ENCODE measurements at places on chromosomes 7 and 10.

- DNase-seq: no peak
These were observed 102.4 kb downstream of the TMEM26 start for GRCh38 chr10:61350794-61351193.

DNA sequence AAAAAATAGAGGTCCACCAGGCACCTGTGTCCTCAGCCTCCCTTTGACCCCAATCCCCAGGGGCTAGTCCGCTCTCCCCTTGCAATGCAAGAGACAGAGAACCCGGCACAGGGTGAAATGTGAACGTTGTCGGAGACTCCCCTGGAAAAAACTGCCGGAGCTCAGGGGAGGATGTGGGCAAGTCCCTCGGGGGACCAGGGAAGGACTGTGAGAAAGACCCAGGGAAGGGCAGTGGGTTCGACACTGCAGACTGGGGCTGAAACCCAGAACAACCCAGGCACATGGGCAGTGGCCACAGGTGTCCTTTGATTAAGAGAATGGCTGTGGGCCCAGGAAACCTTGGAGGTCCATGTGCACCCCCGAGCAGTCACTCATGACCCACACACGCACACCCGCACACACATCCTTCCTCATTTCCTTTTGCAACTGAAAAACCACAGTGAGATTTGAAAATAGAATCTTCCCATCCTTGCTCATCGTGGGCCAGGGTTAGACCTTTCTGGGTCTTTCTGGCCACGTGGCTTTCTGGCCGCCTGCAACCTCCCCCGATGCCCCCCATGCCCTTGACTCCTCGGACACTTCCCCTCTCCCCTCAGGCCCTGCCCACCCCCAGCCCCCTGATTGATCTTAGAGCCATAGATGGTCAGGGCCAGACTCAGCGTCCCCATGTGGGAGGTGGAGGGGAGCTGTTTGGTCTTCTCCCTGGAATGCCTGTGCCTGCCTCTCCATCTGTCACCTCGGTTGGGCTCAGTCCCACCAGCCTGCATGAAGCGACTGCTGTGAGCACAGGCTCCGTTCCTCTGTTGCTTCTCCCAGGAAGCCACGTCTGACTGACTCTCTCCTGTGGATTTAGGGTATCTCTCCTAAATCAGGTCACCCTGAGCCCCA, 7.9 kb downstream of the LAT2 start:
- no peak for DNase-seq

- no peak for DNase-seq
These were observed 373.1 kb downstream of the THSD7A start for GRCh38 chr7:11458736-11459483.

DNA sequence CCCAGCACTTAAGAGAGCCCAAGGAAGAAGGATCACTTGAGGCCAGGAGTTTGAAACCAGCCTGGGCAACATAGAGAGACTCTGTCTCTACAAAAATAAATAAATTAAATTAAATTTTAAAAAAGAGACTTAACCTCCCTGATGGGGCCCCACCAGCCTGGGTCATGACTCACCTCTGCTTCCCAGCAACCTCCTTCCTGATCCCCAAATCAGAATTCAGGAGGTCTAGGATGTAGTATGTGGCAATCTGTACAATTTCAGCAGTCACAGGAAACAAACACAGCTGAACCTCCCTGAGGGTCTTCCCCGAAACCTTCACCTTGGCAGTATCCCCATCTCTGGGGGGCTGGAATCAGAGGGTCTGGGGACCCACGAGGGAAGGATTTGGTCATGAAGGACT, 9.7 kb upstream of the PPP1R35 start:
- DNase-seq: no peak

DNA sequence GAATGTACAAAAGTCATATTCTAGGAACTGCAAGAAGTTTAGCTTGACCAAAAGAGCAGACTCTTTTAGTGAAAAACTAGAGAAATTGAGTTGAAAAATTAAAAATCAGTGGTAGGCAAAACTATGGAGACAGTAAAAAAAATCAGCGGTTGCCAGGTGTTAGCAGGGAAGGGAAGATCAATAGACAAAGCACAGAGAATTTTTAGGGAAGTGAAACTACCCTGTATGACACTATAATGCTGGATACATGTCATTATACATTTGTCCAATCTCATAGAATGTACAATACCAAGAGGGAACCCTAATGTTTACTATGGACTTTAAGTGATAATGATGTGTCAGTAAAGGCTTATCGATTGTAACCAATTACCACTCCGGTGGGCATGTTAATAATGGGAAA, 761.9 kb downstream of the MAGI2 start:
- no peak for DNase-seq

GRCh38 chr7:29858191-29858951, 52.1 kb downstream of the WIPF3 start:
- no peak for DNase-seq

- peak; percentile 24 for DNase-seq
These were observed 392.4 kb downstream of the PLXNA4 start for GRCh38 chr7:132183781-132184380.

DNA sequence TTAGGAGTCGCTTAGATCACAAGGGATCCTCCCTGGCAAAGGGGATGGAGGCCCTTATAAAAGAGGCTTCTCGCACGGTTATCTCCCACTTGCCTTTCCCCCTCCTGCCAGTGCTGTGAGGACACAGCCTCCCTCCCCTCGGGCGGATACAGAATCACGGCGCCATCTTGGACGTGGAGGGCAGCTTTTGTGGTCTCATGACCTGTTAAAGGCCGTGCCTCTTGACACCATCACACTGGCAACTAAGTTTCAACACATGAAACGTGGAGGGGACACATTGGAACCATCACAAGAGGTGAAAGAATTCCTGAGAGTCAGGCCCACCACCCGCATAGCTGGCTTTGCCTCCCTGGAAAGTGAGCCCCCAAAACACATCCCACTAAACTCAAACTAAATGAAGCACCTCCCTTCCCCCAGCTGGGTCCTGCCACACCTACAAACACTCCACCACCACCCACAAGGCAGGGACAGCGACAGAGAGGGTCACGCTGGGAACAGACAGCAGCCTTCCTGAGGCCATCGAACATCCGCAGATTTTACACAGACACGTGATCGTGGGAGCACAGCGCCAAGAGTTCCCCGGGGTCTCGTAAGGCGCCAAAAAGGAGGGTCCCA, 110.6 kb downstream of the TCERG1L start:
- no peak for DNase-seq

GRCh38 chr7:137474540-137475026, 131.1 kb upstream of the PTN start:
- no peak for DNase-seq

DNA sequence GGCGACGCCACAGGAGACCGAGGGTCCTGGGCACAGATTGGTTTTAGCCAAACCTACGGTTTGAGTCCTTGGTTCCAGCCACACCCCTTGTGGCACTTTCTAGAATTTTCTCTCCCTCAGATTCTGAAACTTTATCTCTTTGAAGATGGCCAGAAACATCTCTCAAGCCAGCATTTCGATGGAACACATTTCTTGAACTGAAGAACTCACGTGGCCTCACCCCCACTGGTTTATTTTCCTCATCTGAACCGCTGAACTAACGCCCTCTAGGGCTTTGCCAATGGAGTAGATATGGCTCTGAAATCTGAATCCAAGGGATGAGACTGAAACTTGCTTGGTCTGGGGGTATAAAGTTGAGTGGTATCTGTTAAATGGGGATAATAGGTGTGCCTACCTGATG, 6.7 kb upstream of the SPAM1 start:
- DNase-seq: no peak

DNA sequence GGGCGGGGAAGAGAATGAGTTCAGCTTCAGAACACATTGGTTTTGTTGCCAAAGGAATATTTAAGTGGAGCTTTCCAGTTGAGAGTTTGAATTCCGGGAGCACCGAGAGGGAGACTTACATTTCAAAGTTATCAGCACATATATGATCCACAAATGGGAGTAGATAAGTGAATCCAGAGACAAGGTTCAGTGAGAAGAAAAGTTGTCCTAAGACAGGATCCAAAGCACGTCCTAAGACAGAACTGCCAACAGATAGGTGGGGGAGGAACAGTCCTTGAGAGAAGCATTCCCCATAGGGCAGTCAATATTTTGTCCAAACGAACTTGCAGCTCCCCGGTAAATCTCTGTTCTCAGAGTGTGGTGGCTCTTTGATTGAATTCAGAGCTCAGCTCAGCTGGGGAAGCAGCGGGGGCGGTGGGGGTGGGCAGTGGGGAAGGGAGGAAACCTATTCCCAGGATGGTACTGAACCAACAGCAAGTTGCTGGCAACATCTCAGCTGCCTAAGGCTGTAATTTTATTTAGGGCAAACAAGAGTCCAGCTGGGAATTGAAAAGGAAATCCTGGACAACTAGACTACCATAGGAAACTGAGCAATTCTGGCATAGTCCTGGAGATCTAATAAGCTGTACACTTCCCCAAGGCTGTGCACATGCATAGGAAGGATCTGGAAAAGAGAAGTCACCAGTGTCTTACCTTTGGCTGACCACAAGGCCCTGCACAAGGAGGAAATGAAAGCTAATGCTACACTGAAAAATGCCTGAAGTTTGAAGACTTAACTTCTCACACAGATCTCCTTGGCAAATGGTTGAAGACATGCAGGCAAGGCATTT, 94.2 kb upstream of the CXCL12 start:
- no peak for DNase-seq

- no peak for DNase-seq
These were observed 7.4 kb downstream of the CRTAC1 start for GRCh38 chr10:98023024-98023423.

- DNase-seq: no peak
These were observed 4.7 kb downstream of the DLX6 start for GRCh38 chr7:97009753-97010732.

- DNase-seq: no peak
These were observed 87.8 kb downstream of the ZRANB1 start for GRCh38 chr10:125029584-125030242.

- no peak for DNase-seq
These were observed 78.2 kb upstream of the CHST15 start for GRCh38 chr10:124171561-124171960.

GRCh38 chr7:126052229-126052628, 1122.6 kb upstream of the POT1 start:
- DNase-seq: no peak

DNA sequence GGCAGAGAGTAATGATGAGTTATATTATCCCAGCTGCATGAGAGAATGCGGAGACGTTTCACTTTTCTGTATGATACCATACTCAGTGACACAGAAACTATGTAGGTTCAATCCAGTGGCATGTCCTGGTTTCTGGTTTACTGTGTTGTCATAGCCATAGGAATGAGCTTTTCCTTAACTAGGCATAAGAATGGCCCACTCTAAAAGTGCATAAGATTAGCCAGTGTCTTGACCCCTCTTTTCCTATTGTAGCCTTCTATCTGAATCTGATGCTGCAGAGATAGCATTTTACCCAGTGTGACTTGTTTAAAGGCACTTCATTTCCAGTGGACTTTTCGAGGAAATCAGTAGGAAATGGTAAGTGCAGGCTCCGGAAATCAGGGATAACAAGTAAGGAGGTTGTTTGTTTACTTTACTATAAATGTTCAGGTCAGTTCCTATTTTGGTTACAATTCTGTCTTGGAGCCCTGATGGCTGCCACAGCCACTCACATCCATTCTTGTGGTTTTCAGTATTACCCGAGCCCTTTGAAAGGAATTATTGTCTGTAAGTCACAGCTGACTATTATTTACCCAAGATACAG, 70.5 kb downstream of the SEMA3A start:
- no peak for DNase-seq

DNA sequence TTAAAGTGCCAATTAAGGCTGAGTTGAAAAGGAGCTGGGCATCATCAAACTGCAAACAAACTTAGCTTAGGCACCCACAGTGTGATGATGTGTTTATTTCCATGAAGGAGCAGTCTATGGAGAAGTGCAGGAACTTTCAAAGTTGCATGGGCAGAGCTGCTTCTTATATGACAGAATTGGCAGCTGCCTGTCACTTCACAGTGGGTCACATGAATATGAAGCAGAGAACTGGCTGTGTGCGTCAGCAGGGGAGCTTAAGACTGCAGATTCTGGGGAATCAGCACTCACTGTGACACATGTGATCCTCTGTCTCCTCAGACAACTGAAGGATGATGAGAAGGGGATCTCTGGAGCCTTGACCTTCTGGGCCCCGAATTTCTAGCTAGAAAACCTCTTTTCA, 36.6 kb downstream of the RBM28 start:
- no peak for DNase-seq
